Chondrocyte (in vitro differentiated cells): ENCODE measurements at places on chromosomes 13 and 19. TPM values are rescaled to one million over a fixed set of nuclear protein-coding genes. Genes with fewer than 3 reads are reported as not detected.

- DNase-seq, result no peak
Observed at GRCh38 chr19:7965921-7966665, 22.6 kb upstream of the TIMM44 start.

Gene FREM2
- total RNA-seq, result 0.07 to 0.15 TPM (median 0.07 TPM) in 3 replicates

Gene ZNF880
- 3.2 to 5.1 TPM (median 4.8 TPM) in 3 replicates for total RNA-seq

DNA sequence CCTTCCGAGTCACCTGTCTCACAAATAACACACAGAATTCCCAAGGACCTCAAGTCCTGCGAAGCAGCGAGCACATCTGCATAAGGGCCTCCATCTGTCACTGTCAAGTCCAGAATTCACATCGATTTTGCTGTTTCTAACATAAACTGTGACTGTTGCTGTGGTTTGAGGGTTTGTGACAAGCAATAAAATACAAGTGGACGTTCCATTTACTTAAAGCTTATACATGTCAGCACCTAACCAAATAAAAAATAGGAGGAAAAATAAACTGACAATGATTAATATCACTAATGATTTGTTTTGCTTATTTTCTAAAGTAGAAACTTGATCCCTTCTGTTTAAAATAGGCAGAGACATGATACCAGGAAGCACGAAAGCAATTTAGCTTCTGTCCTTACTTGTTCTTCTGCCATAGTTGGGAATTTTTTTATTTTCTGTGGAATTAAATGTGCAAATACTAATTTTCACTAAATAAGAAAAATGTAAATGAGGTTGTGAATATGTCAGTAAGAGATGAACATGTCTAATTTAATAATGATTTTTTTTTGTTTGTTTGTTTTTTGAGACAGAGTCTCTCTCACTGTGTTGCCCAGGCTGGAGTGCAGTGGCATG lies 279.1 kb downstream of the FGF9 start:
- DNase-seq, result no peak

DNA sequence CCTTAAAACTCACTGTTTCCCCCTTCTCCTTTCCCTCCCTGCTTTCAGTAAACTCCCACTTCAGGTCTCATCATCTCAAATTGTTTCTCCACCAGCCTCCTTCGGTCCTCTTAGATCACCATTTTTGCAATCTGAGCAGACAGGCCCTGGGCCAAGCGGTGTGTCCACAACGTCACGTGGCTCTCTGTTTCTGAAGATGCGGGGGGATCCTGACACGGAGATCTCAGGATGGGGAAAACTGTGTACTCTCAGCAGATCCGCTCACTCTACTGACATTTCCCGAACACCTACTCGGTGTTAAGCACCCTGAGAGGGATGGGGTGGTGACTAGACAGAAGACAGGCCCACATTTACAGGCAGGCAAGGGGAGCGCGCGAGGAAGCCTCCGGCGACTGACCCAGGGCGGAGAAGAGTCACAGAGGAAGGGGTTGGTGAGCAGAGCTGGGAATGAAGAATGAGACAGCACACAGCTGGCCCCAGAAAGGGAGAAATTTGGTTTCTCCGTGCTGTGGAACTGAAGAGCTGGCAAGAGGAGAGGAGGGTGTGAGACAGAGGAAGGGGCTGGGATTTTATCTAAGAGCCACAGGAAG lies 38.8 kb downstream of the SERP2 start:
- DNase-seq, result no peak

DNA sequence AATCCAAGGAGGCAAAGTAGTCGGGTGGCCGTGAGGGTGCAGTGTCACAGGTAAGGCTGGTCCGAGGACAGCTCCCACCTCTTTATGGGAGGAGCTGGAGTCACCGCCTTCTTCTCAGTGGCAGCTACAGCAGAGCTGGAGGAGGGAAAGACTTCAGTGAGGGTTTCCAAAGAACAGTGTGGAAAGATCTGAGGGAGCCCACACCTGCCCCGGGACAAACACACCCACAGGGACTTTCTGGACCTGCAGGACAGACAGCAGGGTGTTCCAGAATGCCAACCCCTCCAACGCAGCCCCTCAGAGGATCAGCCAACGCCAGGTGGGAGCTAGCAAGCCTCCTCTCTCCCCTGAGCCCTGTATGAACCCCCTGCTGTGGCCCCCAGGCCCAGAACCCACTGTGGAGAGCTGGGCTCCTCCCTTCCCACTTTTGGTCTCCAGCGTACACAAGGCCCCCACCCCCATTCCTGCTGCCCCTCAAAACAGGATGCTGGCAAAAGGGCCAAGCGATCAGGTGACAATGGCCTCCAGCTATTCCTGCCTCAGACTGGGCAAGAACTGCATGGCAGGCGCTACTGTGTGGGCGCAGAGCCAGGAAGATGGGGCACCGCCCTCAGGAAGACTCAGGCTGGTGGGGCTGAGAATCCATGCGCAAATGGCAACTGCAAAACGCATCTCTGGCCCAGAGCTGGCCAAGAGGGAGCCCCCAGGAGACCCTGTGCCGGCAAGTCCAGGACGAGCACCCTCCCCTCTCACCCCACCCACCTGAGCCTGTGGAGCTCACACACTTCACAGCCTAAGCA lies 3.5 kb upstream of the CD320 start:
- peak; percentile 77 for DNase-seq
